IPS DF 6.9 (cell line): ENCODE measurements at places on chromosomes 1 and 21.
A peak's percentile ranks its signal among the peaks of the same experiment; 100 is the strongest.

DNA sequence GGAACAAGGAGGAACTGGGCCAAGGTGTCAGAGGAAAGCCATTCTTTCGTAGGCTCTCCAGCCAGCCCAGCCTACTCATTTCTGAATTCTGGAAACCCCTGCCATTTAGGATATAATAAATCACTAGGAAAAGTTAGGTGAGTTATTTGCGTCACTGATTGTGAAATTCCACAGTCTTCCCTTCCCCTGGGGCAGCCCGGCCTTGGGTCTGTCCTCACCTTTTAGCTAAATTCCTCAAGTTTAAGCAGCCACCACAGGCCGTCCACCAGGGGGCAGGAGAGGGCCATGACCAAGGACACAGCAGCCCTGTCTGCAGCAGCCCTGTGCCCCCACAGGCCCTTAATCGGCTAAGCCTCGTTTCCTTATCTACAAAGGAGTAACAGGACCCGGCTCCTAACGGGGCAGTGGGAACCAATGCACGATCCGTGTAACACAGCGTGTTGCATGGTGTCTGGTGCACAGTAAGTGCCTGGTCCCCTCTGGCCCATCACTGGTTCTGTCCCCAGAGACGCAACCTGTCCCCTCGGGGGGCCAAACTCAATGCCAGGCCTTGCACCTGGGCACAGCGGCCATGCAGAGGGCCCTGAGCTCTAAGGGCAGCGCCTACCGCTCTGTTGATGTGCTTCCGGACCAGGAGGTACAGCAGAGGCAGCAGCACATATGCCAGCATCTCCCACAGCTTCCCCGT is 18.1 kb downstream of the GPR157 start:
- H3K27ac ChIP-seq, result no peak overlapping the region
- H3K36me3 ChIP-seq, result no peaks in the 10 kb centered on the region
- no peaks in the 10 kb centered on the region for H3K27me3 ChIP-seq
- peak; percentile 82 for DNase-seq
- no peaks in the 10 kb centered on the region for H3K4me1 ChIP-seq

- no peaks in the 10 kb centered on the region for H3K36me3 ChIP-seq
- H3K27ac ChIP-seq, result no peak overlapping the region
- no peaks in the 10 kb centered on the region for H3K27me3 ChIP-seq
Observed at GRCh38 chr1:159163614-159164228, 7.7 kb upstream of the CADM3 start.

- no peak for DNase-seq
- no peaks in the 10 kb centered on the region for H3K27me3 ChIP-seq
- H3K4me3 ChIP-seq, result no peak overlapping the region
- no peaks in the 10 kb centered on the region for H3K4me1 ChIP-seq
Observed at GRCh38 chr1:176243746-176244145, 36.7 kb upstream of the COP1 start.

DNA sequence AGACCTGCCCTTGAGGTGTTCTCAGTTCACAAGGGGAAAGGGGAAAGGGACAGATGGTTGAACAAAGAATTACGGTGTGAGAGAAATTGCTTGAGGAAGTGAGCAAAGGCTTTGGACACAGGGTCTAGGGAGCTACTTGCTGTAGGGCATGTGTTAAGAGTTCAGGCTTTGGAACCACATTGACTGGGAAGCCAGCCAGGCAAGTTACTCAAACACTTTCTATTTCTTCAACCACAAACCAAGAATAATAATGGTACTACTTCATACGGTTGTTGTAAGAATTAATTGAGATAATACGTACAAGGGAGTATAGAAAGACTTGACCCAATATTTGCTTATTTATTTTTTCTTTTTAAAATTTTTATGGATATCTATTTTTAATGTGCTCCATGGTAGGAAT is 26.6 kb downstream of the AK4 start:
- peaks cover 17% of the 10 kb centered on the region for H3K4me1 ChIP-seq
- no peak overlapping the region for H3K27ac ChIP-seq
- H3K4me3 ChIP-seq, result no peak overlapping the region
- DNase-seq, result no peak
- no peaks in the 10 kb centered on the region for H3K27me3 ChIP-seq
- H3K36me3 ChIP-seq, result no peaks in the 10 kb centered on the region

- no peak for DNase-seq
- H3K36me3 ChIP-seq, result no peaks in the 10 kb centered on the region
- H3K4me1 ChIP-seq, result no peaks in the 10 kb centered on the region
- no peak overlapping the region for H3K27ac ChIP-seq
- H3K4me3 ChIP-seq, result no peak overlapping the region
Observed at GRCh38 chr1:99527545-99527944, 118.4 kb upstream of the PALMD start.

- H3K4me3 ChIP-seq, result no peak overlapping the region
- no peaks in the 10 kb centered on the region for H3K36me3 ChIP-seq
- H3K27me3 ChIP-seq, result no peaks in the 10 kb centered on the region
- peaks cover 3% of the 10 kb centered on the region for H3K4me1 ChIP-seq
Observed at GRCh38 chr1:183884526-183884925, 79.6 kb downstream of the RGL1 start.

GRCh38 chr1:20078171-20078651 is 8.2 kb downstream of the PLA2G5 start:
- no peaks in the 10 kb centered on the region for H3K27me3 ChIP-seq
- no peak for DNase-seq
